Panc1 (cell line): ENCODE measurements at places on chromosomes 11 and 22. TPM values are rescaled to one million over a fixed set of nuclear protein-coding genes. Genes with fewer than 3 reads are reported as not detected.
A peak's percentile ranks its signal among the peaks of the same experiment; 100 is the strongest.

Gene TSPAN18
- 21.3 TPM for total RNA-seq

Gene RFPL1
- not detected for total RNA-seq

Gene PATL1
- total RNA-seq = 57.0 TPM

Gene TRIM51
- total RNA-seq = not detected

Gene TMEM45B
- total RNA-seq = 2.6 TPM

Gene SCGB1C1
- total RNA-seq = not detected

Gene A4GALT
- total RNA-seq = 6.9 TPM

- no peak for DNase-seq
Measured at GRCh38 chr11:65849366-65849765, 8.6 kb downstream of the CFL1 start.

DNA sequence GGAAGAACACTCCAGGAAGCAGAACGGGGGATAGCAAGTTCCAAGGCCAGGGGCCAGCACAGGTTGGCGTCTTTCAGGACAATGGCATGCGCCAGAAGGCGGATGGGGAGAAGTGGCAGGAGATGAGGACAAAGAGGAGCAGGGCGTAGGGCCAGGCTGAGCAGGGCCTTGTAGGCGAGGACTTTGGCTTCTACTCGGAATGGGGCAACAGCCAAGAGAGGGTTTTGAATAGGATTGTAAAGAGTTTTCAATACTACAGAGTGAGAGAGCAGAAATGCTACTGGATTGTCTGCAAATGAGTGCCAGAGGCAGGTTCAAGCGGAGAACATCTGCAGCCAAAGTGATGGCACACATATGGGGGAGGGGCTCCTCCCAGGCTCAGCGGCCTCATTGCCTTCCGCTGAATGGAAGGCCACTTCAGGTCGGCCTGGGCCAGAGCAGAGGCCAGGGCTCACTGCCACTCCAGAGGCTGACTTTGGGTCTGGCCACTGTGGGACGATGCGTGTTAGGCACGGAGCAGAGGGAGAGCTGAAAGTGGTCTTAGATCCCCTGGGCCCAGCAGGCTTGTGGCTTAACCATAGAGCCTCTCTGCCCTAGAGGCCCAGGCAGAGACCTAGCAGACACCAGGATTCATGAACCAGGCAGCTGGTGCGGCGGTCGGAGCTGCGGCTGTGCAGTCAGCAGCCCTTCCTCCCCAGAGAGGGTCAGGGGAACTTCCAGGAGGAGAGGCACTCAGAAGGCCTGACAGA, 118.2 kb downstream of the DSCAML1 start:
- DNase-seq = no peak

- DNase-seq = no peak
Measured at GRCh38 chr11:77501758-77502157, 27.9 kb upstream of the PAK1 start.

DNA sequence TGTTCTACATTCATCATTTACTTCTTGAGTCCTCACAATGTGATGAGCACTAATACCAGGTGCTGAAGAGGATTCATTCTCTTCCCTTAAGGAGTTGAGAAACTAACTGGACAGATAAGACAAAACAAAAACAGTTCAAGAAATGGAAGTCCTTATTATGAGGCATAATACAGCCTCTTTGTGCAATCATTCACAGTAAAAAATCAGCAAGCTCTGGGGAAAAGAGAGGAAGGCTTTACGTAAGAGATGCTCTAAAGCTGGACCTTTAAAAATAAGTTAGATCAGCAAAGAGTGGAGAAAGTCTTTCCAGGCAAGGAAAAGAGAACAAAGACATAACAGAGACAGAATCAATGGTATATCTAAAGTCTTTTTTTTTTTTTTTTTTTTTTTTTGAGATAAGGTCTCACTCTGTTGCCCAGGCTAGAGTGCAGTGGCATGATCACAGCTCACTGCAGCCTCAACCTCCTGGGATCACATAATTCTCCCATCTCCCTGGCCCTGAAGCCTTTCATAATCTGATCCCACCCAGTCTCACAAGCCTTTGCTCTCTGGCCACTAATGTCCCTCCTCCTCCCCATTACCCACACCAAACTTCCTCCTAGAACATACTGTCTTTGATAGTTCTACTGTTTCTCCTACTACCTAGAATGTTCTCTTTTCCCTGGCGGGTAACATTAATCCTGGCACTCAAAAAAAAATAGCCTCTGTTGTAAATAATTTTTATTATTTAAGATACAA, 40.9 kb downstream of the MRTFA start:
- no peak for DNase-seq

DNA sequence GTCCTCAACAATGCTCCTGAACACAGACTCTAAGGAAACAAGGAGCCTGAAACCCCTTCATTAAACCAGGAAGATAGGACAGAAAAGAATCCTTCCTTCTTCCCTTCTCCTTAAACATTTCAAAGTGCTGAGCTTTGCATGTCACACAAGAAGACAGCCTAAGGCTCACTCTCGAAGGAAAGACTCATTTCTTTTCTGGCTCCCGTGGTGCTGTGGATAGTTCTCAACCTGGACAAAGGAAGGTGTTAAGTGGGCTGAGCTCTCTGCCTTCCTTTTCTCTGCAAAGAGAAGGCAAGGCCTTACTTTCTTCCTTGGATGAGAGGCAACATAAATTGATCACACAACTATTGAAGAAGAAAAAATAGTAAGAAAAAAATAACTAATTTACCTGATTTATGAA, 452.4 kb upstream of the DDI1 start:
- no peak for DNase-seq

- DNase-seq = no peak
Measured at GRCh38 chr11:65489035-65489705, 9.7 kb upstream of the MALAT1 start.

DNA sequence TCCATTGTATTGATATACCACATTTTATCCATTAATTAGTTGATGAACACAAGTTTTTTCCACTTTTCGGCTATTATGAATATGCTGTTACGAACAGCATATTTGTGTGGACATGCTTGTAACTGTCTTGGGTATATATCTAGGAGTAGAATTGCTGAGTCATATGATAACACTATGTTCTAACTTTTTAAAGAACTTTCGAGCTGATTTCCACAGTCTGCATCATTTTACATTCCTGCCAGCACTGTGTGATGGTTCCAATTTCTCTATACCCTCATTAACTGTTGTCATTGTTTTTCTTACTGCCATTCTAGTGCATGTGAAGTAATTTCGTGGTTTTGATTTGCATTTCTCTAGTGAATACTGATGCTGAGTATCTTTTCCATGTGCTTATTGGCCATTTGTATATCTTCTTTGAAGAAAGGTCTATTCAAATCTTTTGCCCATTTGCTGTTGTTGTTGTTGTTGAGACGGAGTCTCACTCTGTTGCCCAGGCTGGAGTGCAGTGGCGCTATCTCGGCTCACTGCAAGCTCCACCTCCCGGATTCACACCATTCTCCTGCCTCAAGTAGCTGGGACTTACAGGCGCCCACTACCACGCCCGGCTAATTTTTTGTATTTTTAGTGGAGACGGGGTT, 7.4 kb upstream of the RCE1 start:
- DNase-seq = no peak

- peak; percentile 64 for DNase-seq
Measured at GRCh38 chr11:12175694-12176241, 65.4 kb downstream of the MICAL2 start.

DNA sequence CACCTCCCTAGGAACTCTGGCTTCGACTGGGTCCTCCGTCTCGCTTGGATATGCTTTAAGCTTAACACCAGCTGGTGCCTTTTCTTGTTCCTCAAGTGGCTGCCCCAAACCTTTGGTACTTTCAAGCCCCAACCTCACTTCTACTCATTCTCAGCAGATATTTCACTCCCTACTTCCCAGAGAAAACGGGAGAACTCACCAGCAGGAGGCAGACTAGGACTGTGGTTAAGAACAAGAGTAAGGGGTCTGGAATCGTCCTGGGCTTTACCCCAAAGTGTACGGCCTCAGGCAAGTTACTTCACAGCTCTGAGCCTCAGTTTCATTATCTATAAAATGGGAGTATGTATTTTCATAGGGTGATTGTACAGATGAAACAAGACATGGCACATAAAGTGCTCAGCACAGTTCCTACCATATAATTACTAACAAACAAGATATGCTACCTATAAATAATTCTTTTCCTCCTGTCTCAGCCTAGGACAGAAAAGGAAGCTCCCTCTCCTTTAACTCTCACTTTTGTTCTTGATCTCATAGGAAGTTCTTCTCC, 37.8 kb downstream of the PAMR1 start:
- DNase-seq = no peak

GRCh38 chr11:118265954-118266353, 1.9 kb upstream of the MPZL2 start:
- no peak for DNase-seq

DNA sequence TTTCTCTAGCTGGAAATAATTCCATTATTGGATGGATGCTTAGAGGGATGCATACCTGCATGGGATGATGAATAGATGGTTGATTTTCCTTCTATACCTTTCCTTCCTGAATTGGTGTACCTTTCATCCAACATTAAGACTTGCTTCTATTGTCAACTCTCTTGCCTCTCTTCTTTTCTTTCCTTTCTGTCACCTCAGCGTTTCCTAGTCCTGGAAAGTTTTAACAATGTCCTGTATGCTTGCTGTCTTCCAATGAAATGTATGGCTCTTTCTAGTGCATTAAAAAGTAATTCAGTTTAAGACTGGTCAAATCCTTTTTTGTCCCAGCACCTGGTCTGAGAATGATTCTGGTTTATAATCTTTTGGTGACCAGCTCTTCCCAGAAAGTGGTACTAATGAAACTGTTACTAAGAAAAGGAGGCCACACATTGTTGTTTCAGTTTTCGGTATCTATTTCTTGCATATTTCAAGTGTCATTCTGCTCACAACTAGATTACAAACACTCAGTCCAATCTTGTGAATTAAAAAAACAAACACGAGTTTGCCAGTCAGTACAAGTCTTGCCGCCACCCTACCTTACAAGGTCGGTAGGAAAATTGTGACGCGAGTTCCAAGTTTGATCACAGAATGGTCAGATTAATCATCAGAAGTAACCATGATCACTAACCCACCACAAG, 8.0 kb downstream of the POU2AF1 start:
- DNase-seq = no peak

- no peak for DNase-seq
Measured at GRCh38 chr11:106070606-106071005, 6.5 kb downstream of the KBTBD3 start.

DNA sequence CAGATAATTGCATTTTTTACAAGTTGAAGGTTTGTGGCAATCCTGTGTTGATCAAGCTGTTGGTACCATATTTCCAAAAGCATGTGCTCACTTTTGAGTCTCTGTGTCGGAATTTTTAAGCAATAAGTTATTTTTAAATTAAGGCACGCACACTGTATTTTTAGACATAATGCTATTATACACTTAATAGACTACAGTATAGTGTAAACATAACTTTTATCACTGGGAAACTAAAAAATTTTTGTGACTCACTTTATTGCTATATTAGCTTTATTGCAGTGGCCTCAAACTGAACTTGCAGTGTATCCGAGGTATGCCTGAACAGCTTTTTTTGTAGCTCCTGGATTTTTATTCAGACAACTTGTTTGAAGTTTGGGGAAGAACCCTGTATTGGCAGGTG, 31.3 kb upstream of the RRM1 start:
- no peak for DNase-seq

- DNase-seq = no peak
Measured at GRCh38 chr11:11860103-11860979, 18.6 kb downstream of the USP47 start.

DNA sequence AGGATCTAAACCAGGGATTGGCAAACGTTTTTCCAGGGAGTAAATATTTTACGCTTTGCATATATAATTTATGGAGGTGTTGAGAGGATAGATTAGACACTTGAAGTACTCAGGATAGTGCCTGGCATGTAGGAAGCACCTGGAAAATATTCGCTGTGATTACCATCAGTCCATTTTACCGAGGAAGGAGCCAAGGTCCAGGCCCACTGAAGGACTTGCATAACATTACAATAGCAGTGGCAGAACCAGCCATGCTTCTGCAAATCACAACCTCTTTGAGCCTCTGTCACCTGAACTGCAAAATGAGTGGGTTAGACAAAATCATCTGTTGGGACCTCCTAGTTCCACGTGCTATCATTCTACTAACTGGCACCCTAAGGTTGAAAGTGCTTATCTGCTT, 5.4 kb downstream of the FUT4 start:
- no peak for DNase-seq
